ENCODE measurements at places on chromosomes 5 and 9.

GRCh38 chr9:72467766-72468738, 53.4 kb upstream of the TMC1 start:
- no peak for DNase-seq

GRCh38 chr9:75483636-75484035, 395.3 kb downstream of the OSTF1 start:
- no peak for DNase-seq

- no peak for DNase-seq
Measured at GRCh38 chr9:99296291-99296951, 74.3 kb downstream of the SEC61B start.

GRCh38 chr5:23071682-23072081, 218.5 kb upstream of the CDH12 start:
- no peak for DNase-seq

- no peak for DNase-seq
Measured at GRCh38 chr9:83582029-83582428, 40.9 kb upstream of the IDNK start.

- no peak for DNase-seq
Measured at GRCh38 chr5:117872798-117873368, 1115.5 kb downstream of the DTWD2 start.

GRCh38 chr5:122218778-122219177, 89.4 kb downstream of the ZNF474 start:
- no peak for DNase-seq

- no peak for DNase-seq
Measured at GRCh38 chr9:98563212-98563907, 145.4 kb downstream of the GABBR2 start.

DNA sequence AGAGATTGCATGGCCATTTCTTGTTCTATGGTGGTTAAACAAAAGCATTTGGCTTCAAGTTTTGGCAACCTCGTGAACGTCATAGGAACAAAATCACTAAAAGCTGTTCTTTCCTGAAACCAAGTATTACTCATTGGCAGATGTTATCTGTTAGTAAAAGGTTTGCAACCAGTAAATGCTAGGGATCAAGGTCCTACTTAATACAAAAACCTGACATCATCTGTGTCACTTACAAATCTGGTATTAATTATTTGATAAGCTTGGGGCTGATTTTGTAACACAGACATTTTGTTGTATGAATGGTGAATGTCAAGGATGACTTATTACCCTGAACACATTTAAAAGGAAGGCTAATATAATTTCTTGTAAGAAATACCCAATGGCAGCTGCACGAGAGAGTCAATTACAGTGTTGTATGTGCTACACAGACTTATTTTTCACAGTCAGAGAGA, 486.4 kb upstream of the ZNF608 start:
- DNase-seq = no peak

DNA sequence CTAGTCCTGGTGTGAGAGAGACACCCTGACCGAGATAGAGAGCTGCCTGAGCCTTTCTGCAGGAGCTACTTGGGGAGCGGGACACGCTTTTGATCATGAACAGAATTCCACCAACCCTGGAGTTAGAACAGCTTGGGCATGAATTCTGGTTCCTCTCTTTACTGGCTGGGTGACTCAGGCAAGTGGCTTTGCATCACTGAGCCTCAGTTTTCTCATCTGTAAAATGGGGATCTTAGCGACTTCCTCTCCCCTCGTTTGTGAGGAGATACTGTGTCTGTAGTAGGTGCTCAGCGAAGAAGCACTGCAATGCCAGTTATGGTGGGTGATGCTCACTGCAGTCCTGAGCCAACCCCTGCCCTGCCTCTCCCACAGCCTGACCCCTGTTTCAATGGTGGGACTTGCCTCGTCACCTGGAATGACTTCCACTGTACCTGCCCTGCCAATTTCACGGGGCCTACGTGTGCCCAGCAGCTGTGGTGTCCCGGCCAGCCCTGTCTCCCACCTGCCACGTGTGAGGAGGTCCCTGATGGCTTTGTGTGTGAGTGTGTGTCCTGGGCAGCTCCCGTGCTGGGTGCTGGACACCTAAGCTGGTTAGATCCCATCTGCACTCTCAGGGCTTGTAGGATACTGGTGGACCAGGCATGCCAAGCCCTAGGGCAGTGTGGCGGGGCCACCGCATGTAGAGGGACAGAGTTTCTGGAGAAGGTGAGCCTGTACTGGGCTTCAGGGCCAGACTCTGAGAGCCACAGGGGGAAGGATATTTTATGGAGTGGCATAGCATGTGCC, 16.0 kb downstream of the CRB2 start:
- no peak for DNase-seq

GRCh38 chr9:121390372-121390771, 20.3 kb upstream of the STOM start:
- no peak for DNase-seq

GRCh38 chr9:17863213-17863883, 284.5 kb downstream of the SH3GL2 start:
- DNase-seq = no peak

GRCh38 chr5:93674138-93674537, 67.3 kb downstream of the POU5F2 start:
- no peak for DNase-seq

DNA sequence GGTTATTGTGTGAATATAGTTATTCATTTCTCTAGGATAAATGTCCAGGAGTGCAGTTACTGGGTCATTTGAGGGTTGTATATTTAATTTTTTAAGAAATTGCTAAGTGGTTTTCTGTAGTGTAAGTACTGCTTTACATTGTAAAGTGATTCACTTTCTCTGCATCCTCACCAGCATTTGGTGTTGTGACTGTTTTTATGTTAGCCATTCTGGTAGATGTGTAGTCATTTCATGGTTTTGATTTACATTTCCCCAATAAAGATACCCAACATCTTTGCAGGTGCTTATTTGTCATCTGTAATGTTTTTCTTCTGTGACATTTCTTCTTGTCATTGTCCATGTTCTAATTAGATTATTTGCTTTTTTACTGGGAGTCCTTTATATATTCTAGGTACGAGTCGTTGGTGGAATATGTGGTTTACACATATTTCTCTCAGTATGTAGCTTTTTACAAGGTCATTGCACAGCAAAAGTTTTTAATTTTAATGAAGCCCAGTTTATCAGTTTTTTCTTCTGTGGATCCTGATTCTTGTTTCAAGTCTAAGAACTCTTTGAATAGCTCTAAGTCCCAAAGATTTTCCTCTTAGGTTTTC, 34.0 kb downstream of the SCGB3A1 start:
- DNase-seq = no peak

- DNase-seq = no peak
Measured at GRCh38 chr5:88830567-88830966, 52.4 kb downstream of the MEF2C start.

- no peak for DNase-seq
Measured at GRCh38 chr5:146291421-146292074, 47.1 kb upstream of the POU4F3 start.

DNA sequence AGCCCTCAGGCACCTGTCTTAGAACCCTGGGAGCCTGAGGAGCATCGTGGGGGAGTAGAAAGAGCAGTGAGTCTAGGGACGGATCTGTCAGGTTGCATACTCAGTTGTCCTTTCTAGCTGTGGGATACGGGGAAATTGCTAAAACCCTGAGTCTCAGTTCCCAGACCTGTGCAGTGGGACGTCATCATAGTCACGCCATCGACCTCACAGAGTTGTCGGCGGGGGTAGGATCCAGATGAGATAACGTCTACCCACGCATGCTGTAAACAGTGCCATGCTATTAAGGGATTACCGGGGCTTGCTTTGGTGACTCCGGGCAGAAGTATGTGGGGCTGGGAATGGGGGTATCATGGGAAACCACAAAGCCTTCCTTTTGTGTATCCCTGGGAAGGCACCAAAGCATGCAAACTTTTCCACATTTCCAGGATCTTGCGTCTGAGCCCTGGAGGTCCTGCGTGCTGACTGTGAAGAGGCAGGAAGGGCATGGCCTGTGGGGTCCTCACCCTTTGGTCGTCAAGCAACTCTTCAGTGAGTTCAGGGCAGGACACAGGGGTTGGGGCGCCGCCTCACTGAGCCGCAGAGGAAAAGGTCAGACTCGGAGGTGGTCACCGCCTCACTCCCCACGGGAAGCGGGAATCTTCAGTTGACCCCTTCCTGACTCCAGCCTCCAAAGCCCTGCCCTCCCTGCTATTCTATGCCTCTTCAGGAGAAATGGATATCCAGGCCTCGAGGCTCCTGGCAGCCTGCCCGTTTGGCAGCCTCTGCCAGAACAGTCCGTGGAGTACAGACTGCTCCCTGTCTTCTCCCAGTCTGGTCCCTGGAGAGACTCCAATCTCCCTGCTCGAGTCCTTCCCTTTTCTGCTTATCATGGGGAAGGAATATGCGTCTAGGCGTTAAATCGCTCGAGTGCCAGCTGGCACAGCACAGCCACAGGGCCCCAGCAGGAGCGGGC, 186.8 kb upstream of the KLF9 start:
- DNase-seq = no peak

DNA sequence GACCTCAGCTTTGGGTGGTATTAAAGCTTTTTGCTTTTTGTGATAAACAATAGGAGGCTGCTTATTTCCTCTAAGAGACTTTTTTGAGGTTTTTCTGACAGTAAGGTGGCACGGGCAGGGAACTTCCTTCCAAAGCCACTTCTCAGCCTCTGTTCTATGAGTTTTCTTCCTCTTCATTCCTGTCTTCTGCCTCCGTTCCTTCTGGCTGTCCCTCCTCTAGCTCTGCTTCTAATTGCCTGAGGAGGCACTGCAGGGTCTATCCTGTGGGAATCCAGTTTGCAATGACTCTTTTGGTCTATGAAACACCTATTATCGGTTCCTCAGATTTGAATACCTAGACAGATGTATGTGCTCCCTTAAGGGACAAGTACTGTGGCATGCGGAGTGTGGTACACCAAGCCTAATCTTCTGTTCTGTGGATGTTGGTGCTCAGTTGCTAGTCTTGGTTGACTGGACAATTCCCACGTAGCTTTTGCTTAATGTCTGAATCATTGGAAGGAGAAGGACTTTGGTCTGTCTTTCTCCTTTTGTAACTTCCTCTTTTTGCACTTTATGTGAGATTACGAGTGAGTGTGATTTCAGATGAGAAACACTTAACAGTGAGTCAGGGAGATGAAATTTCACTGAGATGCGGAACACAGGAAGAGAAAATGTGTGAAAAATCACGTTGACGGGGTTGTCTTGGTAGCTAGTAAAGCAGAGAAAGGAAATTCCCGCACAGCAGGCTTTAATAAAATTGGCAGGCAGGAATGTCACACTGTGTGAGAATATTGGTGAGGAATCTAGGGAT, 305.2 kb downstream of the EFNA5 start:
- DNase-seq = no peak

GRCh38 chr9:121895358-121895757, 197.8 kb downstream of the TTLL11 start:
- no peak for DNase-seq

- no peak for DNase-seq
Measured at GRCh38 chr5:173794901-173795416, 93.2 kb upstream of the CPEB4 start.

DNA sequence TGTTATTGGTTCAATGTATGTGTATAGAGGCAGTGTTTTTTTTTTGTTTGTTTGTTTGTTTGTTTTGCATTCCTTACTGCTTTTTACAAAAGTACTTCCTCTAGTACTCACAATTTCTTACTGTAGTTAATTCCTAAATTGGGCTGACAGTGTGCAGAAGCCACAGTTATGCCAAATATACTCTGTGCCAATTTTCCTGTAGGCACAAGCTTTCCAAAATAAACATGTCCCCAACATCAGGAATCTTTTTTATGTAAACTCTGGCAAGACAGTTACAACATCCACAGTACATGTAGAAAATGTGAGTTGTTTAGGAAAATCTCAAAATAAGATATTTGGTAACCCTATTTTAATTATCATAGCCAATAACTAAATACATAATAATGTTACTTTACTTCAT, 161.6 kb upstream of the TSLP start:
- DNase-seq = no peak

GRCh38 chr5:89313804-89314588, 431.0 kb upstream of the MEF2C start:
- DNase-seq = no peak

DNA sequence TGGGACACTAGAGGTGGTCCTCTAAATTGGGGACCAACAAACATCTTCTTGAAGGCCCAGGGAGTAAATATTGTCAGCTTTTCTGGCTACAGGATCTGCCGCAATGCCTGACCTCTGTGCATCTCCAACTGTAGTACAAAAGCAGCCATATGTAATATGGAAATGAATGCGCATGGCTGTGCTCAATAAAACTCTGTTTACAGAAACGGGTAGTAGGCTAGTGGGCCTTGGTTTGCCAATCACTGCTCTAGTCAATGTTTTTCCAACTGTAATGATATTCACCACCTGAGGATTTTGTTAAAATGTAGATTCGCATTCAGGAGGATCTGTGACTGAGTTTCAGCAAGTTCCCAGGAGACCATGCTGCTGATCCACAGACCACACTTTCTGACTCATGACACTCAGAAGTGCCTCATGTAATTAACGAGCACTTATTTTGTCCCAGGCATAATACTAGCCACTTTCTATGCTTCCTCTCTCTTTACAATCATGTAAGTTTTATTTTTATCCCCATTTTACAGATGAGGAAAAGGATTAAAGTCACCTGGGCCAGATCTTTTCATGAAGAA, 96.9 kb downstream of the MED27 start:
- DNase-seq = no peak

DNA sequence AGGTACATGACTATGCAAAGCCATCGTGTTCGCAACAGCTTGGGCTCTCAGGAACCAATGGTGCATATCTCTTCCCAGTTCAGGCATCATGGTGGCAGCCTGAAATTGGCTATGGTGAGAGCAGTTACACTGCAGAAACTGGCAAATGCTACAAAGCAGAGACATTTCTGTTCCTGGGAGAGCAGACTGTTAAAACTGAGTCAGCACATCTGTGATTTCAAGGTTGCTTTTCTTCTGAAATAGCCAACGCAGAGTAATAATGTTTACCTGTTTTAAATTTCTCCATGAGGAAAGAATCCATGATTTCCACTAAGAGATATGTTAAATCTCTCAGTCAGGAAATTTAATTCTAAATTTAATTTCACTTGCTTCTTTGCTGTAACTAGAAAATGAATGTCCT, 47.8 kb downstream of the C7 start:
- no peak for DNase-seq

GRCh38 chr9:112162621-112163413, 12.3 kb downstream of the SUSD1 start:
- DNase-seq = no peak

GRCh38 chr9:131528186-131528585, 2.9 kb downstream of the UCK1 start:
- no peak for DNase-seq

DNA sequence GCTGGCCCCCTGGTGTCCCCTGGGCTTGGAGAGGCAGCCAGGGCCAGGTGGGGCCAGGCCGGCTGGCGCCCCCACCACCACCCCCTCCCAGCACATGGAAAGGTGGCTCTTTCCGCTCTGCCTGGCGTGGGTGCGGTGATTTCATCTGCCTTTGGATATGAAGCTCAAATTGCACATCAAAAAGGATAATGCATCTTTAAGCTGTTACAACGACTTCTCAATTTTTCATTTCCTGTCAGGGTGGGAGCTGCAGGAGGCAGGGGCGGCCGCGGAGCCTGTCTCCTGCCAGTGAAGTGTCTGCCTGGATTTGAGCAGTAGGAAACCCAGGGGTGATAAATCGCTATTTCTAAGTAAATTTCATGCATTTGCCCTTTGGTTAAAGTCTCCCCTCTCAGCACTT, 169.2 kb upstream of the MVB12B start:
- DNase-seq = no peak

All from cortex of kidney (tissue), 1 donor.